ENCODE measurements at places on chromosomes 3 and 15.

GRCh38 chr3:179452176-179452564 lies 900 bp upstream of the GNB4 start:
- DNase-seq: no peak

- DNase-seq: no peak
These were observed 470.9 kb downstream of the MECOM start for GRCh38 chr3:169192643-169193042.

- DNase-seq: no peak
These were observed 9.2 kb downstream of the SIDT1 start for GRCh38 chr3:113541519-113541918.

GRCh38 chr3:72376956-72377710 lies 471.1 kb downstream of the SHQ1 start:
- no peak for DNase-seq

GRCh38 chr3:16724487-16724886 lies 119.3 kb upstream of the DAZL start:
- no peak for DNase-seq

- no peak for DNase-seq
These were observed 7.5 kb upstream of the LOXL1 start for GRCh38 chr15:73918784-73919183.
